Peyer's patch (tissue), 4 donors: ENCODE measurements at places on chromosomes 2 and 18. TPM values are rescaled to one million over a fixed set of nuclear protein-coding genes. Genes with fewer than 3 reads are reported as not detected.

DNA sequence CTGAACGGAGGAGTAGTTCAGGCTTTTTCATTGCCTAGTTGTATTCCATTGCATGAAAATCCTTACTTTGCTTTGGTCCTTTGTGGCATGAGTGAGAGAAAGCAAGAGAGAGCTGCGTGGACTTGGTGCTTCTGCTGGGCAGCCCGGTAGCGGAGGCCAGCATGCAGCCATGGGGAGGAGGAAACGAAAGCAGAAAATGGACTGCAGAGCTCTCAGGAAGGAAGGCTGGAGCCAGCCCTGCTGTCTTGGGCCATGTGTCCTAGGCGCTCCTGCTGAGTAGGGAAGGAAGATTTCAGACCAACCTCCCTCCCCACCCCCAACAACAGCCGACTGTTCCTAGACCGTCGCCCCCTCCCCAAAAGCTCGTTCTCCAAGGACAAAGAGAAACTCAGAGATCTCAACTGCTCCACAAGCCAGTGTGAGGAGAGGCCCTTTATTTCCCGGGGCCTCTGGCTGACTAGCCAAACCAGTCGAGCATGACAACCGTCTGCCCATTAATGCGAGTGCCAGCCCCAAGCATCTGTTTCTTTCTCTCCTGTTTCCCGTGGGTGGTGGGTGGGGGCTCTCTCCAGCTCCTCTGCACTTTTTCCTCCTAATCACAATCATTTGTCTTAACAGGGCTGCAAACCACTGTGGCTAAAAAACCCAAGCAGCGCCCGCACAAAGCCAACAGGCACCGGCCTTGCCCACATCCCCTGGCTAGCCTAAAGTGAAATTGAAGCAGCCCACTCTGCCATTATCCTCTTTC, 66.8 kb upstream of the FZD7 start:
- no peak for DNase-seq

DNA sequence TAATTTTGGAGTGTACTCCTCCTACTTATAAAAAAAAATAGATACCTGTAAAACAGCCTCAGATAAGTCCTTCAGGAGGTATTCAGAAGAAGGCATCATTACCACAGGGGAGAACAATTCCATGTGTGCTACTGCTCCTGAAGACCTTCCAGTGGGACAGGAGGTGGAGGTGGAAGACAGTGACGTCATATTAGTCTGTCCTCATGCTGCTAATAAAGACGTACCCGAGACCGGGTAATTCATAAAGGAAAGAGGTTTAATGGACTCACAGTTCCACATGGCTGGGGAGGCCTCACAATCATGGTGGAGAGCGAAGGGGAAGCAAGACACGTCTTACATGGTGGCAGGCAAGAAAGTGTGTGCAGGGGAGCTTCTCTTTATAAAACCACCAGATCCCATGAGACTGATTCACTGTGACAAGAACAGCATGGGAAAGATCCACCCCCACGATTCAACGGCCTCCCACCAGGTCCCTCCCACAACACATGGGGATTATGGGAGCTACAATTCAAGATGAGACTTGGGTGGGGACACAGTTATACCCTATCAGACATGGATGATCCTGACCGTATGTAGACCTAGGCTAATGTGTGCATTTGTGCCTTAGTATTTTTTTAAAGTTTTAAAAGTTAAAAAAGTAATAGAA, 98.4 kb downstream of the NDUFA10 start:
- peak; percentile 0 for DNase-seq

DNA sequence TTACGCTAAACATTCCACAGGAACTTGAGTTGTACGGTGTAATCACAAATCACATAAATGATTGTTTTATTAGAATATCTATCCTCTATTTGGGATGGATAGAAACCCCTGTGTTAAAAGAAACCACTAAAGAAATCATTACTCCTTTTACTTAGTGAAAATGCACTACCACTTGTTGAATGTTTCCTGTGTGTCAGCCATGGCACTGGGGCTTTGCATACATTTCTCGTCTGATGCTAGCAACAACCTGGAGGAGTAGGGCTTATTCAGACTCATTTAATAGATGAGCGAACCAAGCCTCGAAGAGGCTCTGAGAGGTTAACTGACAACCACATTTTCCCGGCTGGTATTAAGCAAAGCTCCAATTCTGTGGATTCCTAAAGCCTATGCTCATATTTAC, 60.5 kb upstream of the PELI1 start:
- DNase-seq = no peak

DNA sequence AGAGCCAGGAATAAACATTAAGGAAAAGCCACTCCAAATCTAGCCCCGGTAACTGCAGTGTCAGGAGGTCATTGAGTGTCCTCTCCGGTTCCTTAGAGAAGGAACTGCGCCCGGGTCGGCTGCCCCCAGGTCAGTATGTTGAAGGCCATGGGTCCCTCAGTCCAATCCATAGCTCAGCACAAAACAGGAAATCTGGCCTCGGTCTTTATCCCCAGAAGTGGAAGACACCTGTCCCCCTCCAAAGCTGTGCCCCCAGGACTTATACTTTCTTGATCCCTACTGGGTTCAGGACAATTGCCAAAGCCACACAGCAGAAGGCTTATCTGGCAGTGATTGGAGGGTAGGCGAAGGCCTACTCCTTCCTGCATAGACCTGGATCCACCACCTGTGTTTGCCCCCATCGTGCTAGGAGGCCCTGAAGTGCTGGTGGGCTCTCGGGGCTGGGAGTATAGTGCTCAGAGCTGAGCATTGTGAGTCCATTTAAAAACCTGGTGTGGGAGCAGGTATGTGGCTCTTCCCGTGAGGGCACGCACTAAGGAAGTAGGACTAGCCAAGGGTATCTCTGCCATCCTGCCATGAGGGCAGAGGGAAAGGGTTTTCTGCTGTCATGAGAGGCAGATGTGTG, 178.6 kb downstream of the SEPTIN10 start:
- no peak for DNase-seq

DNA sequence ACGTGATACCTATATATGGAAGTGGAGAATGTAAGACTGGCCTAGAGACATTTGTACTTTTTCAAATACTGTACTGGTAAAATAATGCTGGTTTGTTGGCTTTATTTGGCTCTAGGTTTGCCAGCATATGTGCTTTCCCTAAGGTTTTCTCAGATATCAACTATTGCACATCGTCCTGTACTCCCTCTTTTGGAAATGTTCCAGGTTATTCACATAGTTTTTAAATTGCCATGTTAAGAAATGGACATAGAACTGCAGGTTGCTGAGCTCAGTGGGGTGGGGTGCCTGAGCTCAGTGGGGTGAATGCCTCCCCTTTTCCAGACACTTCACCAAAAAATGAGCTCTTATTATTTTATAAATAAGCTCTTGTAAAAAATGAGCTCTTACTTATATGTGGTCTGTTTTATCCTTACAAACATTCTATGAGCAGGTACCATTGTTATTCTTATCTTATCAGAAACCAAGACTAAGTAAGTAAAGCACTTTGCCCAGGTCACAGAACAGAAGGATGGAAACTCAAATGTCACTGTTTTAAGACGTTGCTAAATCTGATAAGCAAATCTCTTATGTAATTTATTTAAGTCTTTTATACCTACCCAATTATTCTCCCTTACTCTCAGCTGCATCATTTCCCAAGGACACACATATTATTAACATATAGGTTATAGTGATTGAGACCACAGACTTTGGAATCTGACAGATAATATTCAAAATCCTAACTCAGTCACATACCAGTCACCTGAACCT, 99.0 kb downstream of the CPS1 start:
- DNase-seq = no peak

DNA sequence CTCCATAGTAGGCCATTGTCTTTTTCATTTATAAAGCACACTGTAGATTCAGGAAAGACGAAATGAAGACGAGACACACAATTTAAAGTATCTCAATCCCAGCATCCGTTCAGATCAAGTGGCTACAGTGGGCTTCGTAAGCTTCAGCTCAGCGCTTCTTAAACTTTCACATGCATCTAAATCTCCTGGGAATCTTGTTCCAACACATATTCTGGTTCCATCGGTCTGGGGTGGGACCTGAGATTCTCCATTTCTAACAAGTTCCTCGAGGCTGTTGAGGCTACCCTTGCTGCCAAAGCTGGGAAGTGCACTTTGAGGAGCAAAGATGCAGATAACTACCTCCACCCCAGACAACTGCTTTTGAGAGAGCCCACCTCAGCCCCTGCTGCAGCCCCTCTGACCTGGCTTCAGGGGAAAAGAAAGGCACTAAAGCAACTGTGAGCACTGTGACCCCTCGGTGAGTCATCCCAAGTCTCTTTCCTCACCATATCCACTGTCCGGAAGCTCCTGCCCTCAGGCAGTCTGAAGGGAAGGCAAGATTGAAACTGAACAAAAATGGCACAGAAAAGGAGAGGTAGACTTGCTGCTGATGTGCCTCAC, 201.1 kb upstream of the FBXO11 start:
- no peak for DNase-seq

DNA sequence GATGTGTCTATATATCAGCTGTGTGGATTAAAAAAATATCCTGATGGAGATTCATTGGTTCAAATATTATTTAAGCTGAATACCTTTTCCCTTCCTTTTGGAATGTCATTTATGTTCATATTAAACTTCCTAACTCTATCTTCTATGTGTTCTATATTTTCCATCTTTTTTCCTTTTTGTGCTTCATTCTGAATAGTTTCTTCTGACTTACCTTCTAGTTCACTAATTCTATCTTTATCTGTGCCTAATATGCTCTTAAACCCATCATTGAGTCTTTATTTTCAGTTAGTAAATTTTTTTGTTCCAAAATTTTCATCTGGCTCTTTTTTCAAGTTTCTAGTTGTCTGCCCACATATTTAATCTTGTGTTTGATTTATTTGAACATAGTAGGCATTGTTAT, 219.4 kb upstream of the STON1 start:
- DNase-seq = no peak

- DNase-seq = no peak
Observed at GRCh38 chr2:168158586-168158985, 88.8 kb downstream of the STK39 start.

DNA sequence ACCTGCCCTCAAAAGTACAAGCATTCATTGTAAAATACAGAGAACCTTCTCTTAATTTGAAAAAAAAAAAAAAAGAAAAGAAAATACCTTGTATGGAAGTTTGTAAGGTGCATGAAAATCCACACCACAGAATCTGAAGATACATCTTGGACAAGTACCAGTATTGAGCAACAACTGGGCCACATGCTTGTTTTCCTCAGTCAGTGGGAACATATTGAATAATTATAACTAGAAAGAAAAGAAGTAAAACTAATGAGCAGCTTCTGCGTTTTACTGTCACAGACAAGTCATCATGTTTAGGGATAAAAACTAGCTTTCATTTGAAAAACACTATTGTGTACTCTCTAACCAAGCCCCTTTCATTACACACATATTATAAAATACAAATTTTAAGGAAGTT, 5.8 kb upstream of the PEX13 start:
- DNase-seq = no peak

DNA sequence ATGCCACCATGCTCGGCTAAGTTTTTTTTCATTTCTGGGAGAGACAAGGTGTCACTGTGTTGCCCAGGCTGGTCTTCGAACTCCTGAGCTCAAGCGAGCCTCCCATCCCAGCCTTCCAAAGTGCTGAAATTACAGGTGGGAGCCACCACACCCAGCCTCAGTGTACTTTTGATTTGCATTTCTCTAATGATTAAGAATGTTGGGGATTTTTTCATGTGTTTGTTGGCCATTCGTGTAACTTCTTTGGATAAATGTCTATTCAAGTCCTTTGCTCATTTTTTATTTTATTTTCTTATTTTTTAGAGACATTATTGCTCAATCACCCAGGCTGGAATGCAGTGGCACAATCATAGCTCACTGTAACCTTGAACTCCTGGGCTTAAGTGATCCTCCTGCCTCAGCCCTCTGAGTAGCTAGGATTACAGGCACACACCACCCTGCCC, 73.1 kb downstream of the TMEM185B start:
- no peak for DNase-seq

Gene QPCT
- total RNA-seq = not detected

Gene VIT
- 4.3 TPM for total RNA-seq

Gene DSG4
- not detected for total RNA-seq

- no peak for DNase-seq
Observed at GRCh38 chr2:100643467-100643866, 80.7 kb downstream of the PDCL3 start.

Gene ITGA4
- 3.8 TPM for total RNA-seq

DNA sequence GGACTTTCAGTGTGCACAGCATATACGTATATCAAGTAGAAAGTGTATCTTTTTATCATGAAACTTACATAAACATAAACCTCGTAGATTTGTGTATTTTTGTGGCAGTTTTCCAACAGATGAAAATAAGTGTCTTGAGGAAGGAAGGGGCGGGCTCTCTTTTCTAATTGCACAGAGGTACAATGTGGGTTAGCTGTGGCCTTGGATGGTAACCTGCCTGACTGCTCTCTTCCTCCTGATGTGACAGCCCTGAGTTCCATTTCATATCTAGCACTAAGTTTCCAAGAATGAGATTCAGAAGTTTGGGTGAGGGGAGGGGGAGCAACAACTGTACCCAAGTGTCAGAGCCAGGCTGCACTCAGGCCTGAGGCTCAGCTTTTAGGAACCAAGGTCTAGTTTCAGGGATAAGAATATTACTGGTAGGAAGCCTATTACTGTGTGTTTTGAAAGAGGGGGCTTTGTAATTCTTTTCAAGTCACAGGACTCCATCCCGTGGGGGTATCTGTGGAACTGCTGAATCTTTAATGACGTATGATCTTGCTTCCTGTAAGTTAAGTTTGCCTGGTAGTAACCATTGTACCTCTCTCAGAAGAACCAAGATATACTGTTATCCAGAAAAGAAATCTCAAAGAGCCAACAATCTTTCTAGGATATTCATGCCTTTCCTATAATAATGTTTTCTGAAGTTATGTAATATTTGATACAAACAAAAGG, 483.7 kb downstream of the PTPRM start:
- no peak for DNase-seq

DNA sequence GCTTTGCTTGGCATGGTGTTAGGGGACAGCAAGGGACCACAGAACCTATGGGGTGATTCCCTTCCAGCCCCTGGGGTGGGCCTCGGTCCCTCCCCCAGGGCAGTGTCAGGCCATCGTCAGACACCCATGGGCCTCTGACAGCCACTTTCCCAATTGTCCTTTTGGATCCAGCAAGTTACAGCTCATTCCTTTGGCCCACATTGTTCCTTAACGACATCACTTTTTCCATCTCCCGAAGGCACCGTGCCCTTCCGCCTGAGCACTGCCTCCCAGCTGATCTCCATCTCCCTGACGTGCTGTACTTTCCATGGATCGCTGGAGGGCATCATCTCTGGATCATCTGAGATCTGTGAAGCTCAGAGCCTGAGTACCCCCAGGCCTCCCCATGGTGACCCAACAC, 10.4 kb upstream of the KCNK3 start:
- no peak for DNase-seq
